ENCODE measurements at places on chromosomes 13 and 19.

GRCh38 chr19:40464059-40465024, 1.2 kb downstream of the BLVRB start:
- peak; percentile 92 for DNase-seq

- no peak for DNase-seq
These were observed 515 bp upstream of the ZNF324B start for GRCh38 chr19:58450856-58451357.

DNA sequence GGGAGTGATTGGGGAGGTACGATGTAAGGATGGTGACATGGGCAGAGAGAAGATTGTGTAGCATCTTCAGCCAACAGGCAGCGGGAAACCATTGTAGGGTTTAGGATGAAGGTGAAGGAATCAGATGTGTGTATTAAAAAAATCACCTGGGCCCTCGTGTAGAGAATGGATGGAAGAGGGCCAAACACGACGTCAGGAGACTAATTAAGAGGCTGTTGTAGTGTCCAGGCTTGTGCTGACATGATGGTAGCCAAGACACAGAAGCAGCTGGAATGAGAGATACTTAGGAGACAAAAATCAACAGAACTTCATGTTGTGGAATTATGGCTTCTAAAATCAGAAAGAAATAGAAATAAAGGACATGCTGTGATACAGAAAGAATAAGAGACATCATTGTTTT, 41.2 kb upstream of the ARGLU1 start:
- DNase-seq = peak; percentile 6

DNA sequence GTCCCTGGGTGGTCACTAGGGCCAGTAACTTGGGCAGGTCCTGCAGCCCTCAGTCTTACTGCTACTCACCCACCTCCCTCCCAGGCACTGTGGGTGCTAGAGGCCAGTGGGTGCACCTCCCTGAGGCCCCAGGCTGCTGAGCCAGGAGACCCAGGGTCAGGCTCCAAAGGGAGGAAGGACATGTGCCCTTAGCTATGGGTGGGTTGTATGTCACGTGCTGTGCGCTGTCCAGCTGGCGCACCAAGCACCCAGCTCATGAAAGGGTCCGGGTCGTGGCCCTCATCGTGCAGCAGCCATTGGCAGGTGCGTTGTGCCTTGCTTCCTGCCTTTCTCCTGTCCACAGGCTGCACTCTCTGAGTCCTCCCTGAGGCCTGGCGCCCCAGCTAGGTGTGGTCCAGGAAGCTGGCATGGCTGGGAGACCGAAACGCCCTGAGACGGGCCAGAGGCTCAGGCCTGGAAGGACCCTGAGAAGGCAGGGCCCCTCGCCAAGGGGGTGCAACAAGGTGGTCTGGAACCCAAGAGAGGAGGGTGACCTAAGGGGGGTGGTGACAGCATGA, 47.0 kb upstream of the KCTD15 start:
- DNase-seq = no peak

DNA sequence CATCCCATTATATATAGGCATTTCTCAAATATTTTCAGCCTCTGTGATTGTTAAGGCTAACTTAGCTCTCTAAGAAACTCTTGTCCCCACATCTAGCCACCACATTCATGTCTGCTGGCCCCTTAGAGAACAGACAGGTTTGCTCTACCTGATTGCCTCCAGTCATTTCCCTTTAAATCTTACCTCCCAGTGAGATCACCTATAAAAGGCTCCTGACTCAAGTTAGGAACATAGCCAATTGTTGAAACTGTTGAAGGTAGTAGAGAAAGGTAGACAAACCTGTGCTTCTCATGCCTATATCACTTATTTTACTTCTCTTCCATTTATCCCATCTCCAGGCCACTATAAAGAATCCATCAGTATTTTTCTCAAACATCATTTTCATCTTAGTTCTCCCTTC, 771.4 kb downstream of the DIAPH3 start:
- no peak for DNase-seq

DNA sequence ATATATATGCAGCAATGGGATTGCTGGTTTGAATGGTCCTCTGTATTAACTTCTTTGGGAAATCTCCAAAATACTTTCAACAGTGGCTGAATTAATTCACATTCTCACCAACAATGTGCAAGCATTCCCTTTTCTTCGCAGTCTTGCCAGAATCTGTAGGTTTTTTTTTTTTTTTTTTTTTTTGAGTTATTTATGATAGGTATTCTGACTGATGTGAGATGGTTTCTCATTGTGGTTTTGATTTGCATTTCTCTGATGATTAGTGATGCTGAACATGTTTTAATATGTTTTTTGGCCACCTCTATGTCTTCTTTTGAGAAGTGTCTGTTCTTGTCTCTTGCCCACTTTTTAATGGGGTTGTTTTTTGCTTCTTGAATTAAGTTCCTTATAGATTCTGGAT, 2041.5 kb upstream of the PCDH20 start:
- no peak for DNase-seq

GRCh38 chr13:32669030-32669646, 82.9 kb downstream of the PDS5B start:
- peak; percentile 30 for DNase-seq

DNA sequence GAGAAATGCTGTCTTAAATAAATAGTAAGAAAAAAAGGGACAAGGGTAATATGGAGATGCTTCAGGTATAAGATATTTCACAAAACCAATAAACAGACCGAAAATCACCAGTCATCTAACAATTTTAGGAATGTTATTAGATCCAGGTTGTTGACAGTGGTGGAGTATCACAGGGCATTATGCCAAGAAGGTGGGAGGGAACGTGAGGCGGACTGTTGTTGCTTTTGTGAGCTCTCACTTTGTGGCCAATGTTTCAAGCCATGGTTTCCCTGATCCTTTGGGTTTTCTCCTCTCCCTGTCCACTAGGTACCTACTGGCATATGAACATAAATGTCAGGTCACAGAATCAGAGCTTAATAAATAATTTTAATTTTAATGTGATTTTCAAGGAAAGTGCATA, 790.3 kb upstream of the SLITRK1 start:
- DNase-seq = no peak

DNA sequence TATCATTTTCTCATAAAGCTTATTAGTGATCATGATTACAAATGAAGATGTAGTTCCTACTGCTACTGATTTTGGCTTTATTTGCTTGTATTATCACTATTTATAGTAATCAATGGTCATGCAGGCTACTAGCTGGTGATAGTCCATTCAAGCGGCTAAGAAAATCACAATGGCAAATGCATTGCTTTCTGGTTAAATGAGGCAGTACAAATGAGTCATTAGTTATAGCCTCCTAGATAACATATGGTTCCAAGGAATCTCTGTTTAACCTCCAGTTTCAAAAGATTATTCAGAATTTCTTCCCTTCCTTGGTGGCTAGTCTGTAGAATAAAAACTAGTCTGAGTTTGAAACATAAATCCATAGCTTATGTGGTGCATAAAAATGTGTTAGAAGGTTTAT, 141.3 kb upstream of the HTR2A start:
- no peak for DNase-seq

- no peak for DNase-seq
These were observed 123.8 kb downstream of the RNF17 start for GRCh38 chr13:24887759-24888158.

- DNase-seq = no peak
These were observed 10.9 kb downstream of the FXYD5 start for GRCh38 chr19:35165200-35166058.

DNA sequence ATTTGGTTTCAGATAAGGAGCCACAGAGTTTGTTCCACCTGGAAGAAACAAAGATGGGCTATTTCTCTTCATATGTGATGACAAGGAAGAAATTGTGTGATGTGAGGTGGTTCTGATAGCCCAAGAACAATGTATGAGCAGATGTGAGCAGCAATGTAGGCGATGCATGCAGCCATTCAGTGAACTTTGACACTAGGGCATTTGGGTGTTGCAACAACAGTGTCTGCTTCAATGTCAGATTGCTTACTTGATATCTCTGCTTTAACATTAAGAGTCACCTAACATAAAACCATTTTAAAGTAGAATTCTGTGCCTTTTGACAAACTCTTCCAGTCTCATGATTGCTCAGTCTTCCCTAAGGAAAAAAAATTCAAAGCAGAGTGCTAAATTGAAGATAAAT, 865.4 kb downstream of the SLITRK6 start:
- no peak for DNase-seq

DNA sequence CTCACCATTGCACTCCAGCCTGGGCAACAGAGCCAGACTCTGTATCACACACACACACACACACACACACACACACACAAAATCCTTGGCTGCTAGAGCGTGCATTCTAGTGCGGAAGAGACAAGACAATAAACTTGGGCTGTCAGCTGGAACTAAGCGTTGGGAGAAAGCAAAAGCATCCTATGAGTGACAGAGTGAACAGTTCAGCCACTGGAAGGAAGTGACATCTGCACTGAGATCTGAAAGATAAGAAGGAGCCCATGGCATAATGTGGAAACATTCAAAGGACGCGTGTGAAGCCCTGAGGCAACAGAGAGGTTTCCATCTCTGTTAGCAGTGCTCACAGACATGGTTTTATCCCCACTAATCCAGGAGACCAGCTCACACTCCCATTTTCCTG, 3.5 kb upstream of the SLC1A5 start:
- no peak for DNase-seq

- DNase-seq = peak; percentile 70
These were observed 115.2 kb upstream of the SOX21 start for GRCh38 chr13:94827566-94827965.

DNA sequence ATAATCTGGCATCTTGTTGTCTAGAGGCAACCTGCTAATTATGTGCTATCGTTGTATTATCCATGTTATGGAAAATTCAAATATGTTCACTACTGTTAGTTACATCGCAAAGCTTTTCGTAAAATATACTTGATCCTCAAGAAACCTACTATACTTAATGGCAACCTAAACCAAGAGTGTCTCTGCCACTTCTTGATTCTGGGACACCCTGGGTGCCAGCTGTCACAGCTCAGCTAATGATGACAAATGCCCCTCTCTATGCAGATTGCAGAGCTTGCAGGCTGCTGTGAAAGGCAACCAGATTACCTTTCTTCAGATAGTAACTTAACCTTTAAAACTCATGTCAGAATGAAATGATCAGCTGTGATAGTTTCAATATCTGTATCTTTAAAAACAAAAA, 8.9 kb upstream of the MAB21L1 start:
- no peak for DNase-seq

DNA sequence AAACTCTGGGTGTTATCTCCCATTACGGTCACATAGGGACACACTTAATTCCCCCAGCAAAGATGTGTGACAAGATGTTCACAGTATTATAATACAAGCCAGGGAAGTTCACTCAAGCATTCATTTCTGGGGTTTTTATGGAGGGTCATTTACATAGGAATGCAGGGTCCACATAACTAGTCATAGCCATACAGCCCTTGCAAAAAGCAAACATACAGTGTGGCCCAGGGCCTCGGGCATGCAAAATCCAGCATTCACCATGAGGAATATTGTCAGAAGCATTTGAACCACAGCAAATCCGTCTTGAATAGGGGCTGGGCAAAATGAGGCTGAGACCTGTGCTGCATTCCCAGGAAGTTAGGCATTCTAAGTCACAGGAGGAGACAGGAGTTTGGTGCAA, 13.0 kb upstream of the ZNF460 start:
- no peak for DNase-seq

DNA sequence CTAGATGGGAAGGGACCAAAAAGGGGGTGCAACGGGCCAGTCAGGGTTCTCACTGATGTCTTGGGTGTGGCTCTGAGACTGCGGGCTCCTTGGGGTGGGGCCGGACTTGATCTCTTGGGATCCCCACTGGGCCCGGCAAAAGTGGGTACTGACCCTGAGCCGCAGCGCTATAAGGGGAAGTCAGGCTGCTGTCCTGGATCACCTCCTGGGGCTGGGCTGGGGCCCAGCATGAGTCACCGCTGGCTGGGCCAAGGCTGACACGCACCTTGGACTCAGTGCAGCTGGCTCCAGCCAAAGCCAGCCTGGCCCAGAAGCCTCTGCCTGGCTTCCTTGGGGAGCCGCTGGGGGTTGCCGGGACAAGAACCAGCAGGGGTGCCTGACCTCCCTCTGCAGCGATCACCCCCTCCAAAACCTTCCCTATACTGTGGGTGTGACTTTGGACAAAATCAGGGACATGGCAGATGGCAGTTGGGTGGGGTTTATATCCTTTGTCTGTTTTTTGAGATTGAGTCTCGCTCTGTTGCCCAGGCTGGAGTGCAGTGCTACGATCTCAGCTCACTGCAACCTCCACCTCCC, 617 bp upstream of the IQCN start:
- no peak for DNase-seq

DNA sequence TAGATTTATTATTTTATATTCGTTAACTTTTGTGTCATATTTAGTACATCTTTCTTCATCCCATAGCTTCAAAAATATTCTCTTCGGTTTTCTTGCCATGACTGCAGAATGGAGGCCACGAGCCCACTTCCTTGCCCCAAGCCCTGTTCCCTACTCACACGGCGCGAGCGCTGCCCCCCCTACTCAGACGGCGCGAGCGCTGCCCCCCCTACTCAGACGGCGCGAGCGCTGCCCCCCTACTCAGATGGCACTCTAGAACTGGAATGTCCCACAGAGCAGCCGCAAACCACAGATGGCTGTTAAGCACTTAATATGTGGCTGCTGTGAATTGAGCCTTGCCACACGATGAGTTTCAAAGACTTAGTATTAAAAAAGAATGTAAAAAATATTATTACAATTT, 102.2 kb upstream of the PEG3 start:
- no peak for DNase-seq

GRCh38 chr13:114211446-114212157, 23.1 kb upstream of the CDC16 start:
- DNase-seq = peak; percentile 56

- DNase-seq = no peak
These were observed 5.3 kb downstream of the PCDH17 start for GRCh38 chr13:57636816-57637215.

DNA sequence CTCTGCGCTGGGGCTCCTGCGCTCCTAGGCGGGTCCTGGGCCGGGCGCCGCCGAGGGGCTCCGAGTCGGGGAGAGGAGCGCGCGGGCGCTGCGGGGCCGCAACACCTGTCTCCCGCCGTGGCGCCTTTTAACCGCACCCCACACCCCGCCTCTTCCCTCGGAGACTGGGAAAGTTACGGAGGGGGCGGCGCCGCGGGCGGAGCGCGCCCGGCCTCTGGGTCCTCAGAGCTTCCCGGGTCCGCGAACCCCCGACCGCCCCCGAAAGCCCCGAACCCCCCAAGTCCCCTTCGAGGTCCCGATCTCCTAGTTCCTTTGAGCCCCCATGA, at the start of gene GJB2:
TSS of gene GJB2 (minus strand) at position 103 of the 326 bp plus-strand sequence. CDS start 3,357 bp downstream, outside the sequence.
- peak; percentile 8 for DNase-seq

- DNase-seq = peak; percentile 22
These were observed 8.1 kb upstream of the CSNK1A1L start for GRCh38 chr13:37113534-37113933.

DNA sequence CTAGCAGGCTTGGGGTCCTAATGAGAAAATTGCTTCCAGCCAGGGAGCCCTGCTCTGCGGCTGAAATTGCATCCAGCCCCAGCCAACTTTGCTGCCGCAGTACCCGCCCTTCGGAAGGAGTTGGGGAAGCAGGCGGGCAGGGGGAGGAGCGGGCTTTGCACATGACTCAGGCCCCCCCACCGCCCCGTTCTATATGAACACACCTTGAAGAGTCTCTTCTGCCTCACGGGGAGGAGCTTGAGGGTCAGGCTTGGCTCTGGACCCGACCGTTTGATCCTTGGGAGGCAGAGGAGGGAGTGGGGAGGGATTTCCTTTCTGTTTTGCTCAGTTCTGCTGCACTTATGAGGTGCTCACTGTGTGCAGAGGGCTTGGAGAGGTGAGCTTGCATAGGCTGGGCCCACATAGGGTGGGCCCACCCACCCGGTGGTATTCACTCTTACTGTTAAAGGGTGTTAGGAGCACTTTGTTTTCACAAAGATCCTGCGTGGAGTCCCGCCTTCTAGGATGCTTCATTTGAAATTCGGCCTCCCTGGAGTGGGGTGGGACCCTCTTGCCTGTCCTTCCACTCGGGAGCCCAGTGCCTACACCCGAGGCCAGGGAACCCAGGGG, 46.5 kb downstream of the LYL1 start:
- no peak for DNase-seq
